ENCODE measurements at places on chromosomes 2 and 18.
A peak's percentile ranks its signal among the peaks of the same experiment; 100 is the strongest.

- DNase-seq: no peak
Measured at GRCh38 chr2:1891971-1892486, 147.7 kb upstream of the PXDN start.

GRCh38 chr18:71114550-71115210 lies 825.8 kb downstream of the SOCS6 start:
- DNase-seq: no peak

DNA sequence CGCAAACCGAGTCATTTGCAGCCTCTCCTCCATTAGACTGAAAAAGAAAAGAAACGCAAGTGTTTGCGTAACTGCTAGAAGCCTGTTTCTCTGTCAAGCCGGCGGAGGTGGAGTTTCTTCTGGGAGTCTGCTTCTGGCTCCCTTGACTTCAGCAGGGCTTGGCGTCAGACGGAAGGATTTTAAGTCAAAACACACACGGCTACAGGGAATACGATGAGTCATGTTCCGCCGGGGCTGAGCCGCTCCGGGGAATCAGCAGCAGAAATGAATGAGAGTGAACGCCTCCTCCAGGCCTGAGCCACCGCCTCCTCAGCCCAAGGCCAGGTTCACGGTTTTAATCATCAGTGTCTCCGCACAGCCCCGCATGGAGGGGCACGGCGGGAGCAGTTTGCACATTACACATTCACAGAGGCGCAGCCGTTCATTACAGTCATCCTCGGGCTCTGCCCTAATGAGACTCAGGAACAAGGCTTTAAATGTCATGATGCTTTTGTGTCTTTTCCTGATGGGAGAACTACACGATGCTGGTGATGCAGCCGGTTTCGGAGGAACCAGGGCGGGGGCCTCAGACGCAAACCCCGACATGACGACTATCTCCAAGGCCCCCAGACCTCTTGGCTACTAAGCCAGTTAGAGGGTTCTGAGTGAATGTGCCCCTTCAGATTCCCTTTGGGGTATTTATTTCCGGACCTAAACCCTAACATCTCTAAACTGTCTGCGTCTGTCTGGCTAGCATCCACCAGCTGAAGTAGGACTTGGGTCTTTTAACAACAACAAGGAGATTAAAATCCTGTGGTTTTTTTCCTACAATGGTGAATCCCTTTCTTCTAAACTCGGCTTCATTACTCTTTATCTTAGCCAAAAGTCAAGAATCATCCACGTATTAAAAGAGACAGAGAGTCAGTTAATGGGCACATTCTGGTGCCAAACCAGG lies 11.1 kb upstream of the SCG2 start:
- no peak for DNase-seq

DNA sequence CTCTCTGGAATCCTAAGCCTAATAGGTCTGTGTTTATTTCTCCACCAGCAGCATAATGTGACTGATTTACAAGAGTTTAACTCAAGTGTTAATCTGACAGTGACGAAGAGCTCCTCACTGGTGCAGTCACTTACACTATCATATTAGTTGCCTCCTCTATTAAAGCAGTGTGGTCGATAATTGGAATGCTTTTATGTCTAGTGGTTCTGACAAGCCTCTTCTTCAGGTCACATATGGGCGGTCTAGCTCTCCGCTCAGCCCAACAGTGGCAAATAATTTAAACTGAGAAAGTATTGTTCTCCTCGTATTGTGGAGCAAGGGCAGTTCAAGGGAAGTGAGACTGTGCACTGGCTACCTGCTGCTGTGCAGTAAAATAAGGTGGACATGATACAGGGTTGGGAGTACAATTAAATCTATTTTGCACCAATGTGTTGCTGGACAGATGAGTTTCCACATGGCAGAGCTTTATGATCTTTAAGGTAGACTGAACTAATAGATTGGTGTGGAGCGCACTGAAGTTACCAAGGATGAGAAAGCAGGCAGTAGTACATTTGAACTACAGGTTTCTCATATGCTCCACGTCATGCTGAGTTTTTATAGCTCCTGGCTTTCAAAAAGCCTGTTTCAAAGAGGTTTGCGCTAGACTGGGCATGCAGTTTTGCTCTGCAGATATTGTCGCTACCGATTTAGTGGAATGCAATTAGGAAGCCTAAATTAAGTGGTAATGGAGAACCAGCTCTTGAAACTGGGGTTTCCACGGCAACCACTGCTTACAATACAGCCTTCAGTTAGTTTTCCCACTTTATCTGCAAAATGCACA lies 151.7 kb upstream of the POU3F3 start:
- DNase-seq: no peak

DNA sequence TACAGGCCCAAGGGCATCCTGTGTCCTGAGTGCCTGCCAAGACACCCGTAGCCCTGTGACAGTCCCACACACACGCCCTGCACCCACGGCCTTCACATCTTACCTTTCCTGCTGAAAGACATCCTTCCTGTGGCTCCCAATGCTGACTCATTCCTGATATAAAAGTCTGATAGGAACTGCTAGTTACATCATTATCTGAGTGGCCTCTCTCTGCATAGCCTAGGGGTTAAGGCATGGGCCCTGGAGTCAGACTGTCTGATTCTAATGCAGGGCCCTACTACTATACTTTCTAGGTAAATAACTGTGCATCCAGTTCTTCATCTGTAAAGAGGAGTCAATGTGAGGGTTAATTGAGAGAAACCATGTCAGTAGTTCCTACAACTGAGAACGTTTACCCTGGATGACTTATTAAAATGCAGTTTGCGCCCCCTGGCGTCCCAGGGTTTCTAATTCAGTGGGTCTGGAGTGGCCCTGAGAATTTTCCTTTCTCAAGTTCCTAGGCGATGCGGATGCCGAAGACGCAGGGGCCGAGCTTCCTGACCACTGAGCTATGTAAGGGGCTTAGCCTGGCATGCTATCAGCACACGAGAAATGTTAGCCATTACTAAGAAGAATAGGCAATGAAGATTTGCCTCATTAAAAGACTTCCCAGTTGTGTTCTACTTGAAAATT lies 6.0 kb upstream of the GPR45 start:
- peak; percentile 23 for DNase-seq

GRCh38 chr2:112019569-112019982 lies 35.5 kb upstream of the TMEM87B start:
- DNase-seq: no peak

GRCh38 chr2:203689426-203690116 lies 16.9 kb upstream of the CD28 start:
- no peak for DNase-seq

- DNase-seq: no peak
Measured at GRCh38 chr2:46180189-46180588, 117.0 kb upstream of the EPAS1 start.

GRCh38 chr2:6692056-6692455 lies 173.7 kb downstream of the CMPK2 start:
- no peak for DNase-seq

DNA sequence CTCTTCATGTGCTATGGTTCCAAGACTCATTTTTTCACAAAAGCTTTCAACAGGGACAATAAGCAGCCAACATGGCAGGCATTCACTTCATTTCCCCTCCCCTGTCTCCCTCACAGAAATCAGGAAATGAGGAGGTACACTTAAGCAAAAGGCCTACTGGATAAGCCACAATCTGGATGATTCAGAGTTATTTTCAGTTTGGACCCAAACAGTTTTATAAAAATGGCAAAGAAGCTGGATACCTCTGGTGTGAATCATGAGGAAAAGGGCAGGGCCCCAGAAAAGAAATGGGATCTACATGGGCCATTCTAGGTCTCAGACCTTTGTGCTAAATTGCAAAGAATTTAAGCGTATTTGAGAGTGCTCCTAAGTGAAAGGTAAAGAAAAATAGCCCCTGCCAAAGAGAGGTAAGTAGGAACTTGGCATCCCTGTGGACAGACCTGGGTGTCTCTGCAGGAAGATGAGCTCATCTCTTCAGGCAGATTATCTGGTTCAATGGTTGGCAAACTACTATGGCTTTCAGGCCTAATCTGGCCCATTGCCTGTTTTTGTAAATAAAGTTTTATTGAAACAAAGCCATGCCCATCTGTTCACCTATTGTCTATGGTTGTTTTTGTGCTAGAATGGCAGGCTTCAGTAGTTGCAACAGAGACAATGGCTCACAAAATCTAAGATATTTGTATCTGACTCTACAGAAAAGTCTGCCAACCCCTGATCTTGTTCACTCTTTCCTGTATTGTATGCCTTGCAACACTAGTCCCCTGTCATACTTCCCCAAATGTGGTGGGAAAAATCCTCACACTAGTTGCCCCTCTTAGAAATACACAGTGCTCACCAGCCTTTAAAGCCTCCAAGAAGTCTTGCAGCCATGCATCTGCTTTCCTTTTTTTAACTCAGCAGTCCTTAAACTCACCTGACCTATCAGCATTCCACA lies 315.0 kb downstream of the ALK start:
- DNase-seq: no peak

GRCh38 chr2:73260338-73260984 lies 23.8 kb downstream of the FBXO41 start:
- no peak for DNase-seq

GRCh38 chr2:170932166-170932565 lies 3.1 kb downstream of the GORASP2 start:
- DNase-seq: no peak

DNA sequence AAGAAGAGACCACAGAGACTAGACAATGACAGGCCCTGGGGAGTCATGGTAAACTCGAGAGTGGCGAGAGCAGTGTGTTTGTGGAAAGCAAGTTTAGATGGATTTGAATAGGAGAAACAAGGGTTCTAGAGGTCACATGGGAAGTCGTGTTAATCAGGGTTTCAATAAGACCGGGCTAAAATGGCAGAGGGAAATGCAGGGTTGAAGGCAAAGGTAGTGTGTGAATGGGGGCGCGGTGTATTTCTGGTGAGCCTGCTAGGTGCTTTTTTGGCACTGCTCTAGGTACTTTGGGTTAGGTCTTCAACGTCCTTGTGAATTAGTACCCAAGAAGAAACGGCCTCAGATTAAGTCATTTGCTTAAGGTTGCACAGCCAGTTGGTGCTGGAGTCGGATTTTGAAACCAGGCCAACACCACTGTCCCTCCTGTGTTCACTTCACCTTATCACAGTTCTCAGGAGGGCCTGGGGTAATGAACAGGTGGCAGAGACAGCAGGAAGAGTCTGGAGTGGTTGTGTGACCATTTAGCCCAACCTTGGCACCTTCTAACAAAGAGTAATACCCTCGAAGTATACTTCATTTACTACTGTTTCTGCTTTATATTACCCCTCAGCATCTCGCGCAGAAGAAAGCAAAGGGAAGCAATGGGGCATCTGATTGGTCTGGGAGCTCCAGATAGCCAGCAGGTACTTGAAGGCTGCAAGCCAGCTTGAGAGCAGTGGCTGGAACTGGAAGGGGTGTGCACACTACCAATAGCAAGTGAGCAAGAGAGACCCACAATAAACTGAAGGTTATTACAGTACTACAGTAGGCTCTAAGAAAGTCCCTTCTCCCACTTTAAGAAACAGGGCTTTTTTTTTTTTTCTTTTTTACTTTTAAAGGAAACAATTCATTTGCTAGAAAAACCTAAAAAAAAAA lies 33.4 kb upstream of the GAREM2 start:
- DNase-seq: no peak

- DNase-seq: no peak
Measured at GRCh38 chr2:5051300-5051699, 640.9 kb upstream of the SOX11 start.

GRCh38 chr2:80073134-80073561 lies 231.4 kb downstream of the LRRTM1 start:
- DNase-seq: no peak

GRCh38 chr18:11577271-11578112 lies 31.9 kb upstream of the SLC35G4 start:
- no peak for DNase-seq

GRCh38 chr18:7333025-7333562 lies 102.2 kb downstream of the LRRC30 start:
- DNase-seq: no peak

DNA sequence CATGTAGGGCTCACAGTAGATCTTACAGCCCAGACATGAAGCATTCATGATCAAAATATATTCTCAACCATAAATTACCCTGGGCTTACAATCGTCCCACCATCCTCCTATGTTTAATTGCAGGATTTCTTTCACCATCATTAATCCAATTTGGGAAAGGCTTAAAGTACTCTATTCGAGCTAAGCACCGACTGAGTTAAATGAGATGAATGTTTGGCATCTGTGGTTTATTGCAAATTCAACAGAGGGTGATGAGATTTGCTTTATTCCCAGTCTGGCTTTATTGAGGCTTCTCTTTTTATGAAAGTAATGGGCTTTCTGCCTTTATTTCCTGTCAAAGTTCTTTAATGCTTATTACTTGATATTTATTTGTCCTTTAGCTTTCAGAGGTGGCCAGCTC lies 159.0 kb downstream of the METTL4 start:
- no peak for DNase-seq

DNA sequence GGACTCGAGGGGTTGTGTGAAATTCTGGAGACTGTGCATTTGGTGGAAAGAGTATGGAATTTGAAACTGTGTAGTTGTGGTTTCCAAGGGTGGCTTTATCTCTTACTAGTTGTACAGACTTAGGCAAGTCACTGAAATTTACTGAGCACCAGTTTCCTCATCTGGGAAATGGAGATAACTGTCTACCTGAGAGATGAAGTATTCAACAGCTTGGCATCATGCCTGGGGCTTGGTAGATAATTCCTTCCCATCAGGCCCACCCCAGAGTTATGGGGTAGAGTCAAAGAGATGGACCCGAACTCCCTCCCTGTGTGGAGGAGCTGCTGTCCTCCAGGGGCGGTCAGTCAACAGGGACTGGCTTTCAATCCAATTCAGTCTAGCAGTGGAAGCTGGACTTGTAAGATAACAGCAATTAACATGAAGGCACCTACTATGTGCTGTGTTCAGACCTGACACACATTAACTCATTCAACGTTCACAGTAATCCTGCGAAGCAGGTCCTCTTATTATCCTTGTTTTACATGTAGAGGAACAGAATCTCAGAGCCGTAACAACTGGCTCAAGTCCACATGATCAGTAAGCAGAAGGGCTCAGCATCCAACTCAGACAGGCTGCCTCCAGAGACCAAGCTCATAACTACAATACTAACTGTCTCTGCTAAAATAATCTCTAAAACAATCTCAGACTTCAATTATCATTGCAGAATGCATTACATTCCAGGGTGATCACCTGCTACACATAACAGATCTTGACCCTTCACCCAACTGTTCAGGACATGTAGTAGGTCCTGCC lies 432.1 kb downstream of the LPIN1 start:
- no peak for DNase-seq

DNA sequence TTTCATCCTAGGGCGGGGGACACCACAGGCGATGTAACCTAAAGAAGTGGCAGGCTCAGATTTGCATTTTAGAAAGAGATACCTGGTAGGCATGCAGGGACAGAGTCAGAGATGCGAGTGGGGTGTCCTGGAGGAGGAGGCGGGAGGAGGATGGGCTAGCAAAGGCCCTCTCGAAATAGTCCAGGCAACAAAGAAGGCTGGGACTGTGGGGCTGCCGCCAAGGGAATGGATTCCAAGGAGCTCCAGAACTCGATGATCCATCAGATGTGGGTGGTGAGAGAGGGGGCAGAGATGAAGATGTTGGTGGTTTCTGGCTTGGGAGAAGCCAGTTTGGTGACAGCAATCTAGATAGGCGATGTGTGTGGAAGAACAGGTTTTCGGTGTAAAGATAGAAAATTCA lies 12.5 kb upstream of the INPP5D start:
- DNase-seq: no peak

All from stimulated activated CD8-positive, alpha-beta memory T cell treated with anti-CD3 and anti-CD28 coated beads, Interleukin-4, amount 100 ng/mL, for 1 hour (primary cell).